A172 (cell line): ENCODE measurements at places on chromosomes 3 and 15. TPM values are rescaled to one million over a fixed set of nuclear protein-coding genes. Genes with fewer than 3 reads are reported as not detected.

BSN gene
- 0.10 and 0.12 TPM in 2 replicates for total RNA-seq

ZNF774 gene
- 1.8 and 8.3 TPM in 2 replicates for total RNA-seq

EPHA6 gene
- total RNA-seq: not detected in 2 replicates

CKMT1A gene
- not detected in 2 replicates for total RNA-seq

THRB gene
- total RNA-seq: not detected in 2 replicates

LYZL4 gene
- total RNA-seq: not detected in 2 replicates

SEMA5B gene
- not detected in 2 replicates for total RNA-seq

ACKR2 gene
- not detected in 2 replicates for total RNA-seq

IGSF10 gene
- total RNA-seq: 0.31 and 1.3 TPM in 2 replicates

GRK7 gene
- total RNA-seq: not detected in 2 replicates

MNS1 gene
- 7.8 and 9.3 TPM in 2 replicates for total RNA-seq

SERINC4 gene
- not detected in 2 replicates for total RNA-seq

ANKRD63 gene
- total RNA-seq: not detected in 2 replicates

SST gene
- total RNA-seq: not detected in 2 replicates

TICRR gene
- 6.4 and 7.0 TPM in 2 replicates for total RNA-seq

CTXN2 gene
- total RNA-seq: 0.05 TPM in 1 of 2 replicates, not detected in the other

SLC22A13 gene
- not detected in 2 replicates for total RNA-seq

DNA sequence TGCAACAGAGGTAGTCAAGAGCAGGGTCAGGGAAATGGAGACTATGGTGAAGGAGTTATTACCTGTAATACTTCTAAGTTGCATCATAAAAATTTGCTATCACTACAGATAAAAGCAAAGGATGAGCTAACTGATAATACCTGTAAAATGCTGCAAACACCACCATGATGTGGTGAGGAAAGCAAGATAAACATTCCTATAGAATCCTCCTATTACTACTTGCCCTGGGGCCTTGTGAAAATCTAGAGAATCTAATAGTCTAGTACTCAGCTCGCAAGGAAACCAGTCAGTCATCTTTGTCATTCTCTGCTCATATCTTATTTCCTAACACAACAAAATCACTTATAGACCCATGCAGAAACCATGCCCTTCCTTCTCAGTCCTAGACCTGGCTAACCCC lies 899.8 kb downstream of the FHIT start:
- DNase-seq: no peak

DNA sequence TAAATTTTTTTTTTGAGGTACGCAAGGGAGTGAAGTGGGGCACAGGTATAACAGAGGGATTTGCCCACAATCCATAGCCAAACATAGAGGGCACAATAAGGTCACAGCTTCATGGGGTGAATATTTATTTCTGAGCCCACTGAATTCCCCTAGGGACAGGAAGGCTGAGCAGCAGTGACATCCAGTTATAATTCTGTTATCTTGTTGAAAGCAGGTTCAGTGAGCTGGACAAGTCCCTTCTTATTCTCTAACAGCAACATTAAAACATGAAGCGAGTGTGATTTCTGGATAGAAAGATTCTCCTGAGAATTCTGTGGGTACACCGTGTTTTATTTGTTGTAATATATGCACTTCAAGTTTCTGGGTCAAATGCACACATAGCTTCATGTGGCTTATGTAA lies 538.2 kb downstream of the NAALADL2 start:
- no peak for DNase-seq

DNA sequence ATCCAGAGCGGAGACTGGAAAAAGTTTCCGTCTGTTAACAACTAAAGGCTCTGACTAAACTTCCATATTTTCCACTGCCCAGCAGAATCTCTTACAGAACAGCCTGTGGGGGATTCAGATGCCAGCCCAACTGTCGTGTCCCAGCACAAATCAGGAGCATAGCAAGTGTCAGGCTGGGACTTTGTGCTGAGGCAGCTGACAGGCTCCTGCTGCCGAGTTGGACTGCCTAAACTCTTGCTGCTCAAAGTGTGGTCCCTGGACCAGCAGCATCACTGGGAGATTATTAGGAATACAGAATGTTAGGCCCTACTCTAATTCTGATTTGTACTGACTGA lies 31.2 kb upstream of the CMTM7 start:
- no peak for DNase-seq

- no peak for DNase-seq
Observed at GRCh38 chr15:43190178-43190577, 5.0 kb downstream of the CCNDBP1 start.

- DNase-seq: peak; percentile 39
Observed at GRCh38 chr3:194879991-194880939, 194.6 kb downstream of the FAM43A start.

GRCh38 chr15:88006146-88006545 lies 250.4 kb downstream of the NTRK3 start:
- no peak for DNase-seq

- DNase-seq: no peak
Observed at GRCh38 chr3:99418709-99419108, 219.7 kb upstream of the COL8A1 start.

- no peak for DNase-seq
Observed at GRCh38 chr3:193729088-193729465, 136.1 kb downstream of the OPA1 start.

DNA sequence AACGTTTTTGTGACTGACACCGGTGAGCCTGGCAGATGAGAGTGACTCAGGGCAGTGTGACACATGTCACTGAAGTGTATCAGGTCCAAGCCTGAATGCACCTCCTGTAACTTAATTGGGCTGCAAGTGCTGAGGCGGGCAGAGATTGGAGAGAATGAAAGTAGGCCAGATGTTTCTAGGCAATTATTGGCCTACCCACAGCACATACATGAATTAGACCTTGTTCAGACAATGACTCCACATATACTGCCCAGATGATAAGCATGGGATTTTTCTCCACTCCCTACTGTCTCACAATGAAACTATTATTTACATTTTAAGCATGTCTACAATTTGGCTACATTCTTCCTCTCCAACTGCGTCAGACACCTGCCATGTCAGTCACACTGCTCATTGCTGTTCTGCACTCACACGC lies 187.3 kb upstream of the ZNF385D start:
- no peak for DNase-seq

GRCh38 chr15:25230442-25230841 lies 208.4 kb downstream of the UBE3A start:
- DNase-seq: no peak

- peak; percentile 89 for DNase-seq
Observed at GRCh38 chr3:153130312-153130977, 31.6 kb upstream of the RAP2B start.

- no peak for DNase-seq
Observed at GRCh38 chr15:75022783-75023180, 608 bp upstream of the PPCDC start.

- no peak for DNase-seq
Observed at GRCh38 chr3:170528726-170529125, 57.1 kb downstream of the SLC7A14 start.

GRCh38 chr3:197398286-197398878 lies 100.0 kb upstream of the DLG1 start:
- DNase-seq: no peak

GRCh38 chr3:114848082-114848481 lies 299.0 kb downstream of the ZBTB20 start:
- DNase-seq: no peak

DNA sequence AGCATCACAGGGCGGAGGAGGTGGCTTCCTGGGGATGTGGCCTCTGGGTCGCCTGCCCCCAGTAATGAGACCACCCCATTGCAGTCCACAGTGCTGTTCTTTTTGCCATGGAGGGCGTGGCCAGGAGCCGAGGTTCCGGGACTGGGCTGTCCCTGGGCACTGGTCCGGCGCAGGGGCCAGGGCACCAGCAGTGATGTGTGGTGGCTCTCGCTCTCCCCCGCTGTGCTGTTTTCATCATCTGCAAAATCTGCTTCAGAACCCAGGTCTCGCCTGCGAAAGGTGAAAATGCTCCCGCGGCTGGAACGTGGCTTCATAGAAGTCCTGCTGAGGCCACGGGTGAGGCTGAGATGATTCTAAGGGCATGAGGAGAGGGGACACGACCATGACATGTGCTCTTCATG lies 45.8 kb downstream of the SCN5A start:
- no peak for DNase-seq

GRCh38 chr15:42203891-42204290 lies 4.2 kb downstream of the VPS39 start:
- DNase-seq: no peak

GRCh38 chr3:23916152-23916885 lies 471 bp downstream of the NKIRAS1 start:
- DNase-seq: no peak

GRCh38 chr3:176354843-176355242 lies 842.4 kb downstream of the TBL1XR1 start:
- DNase-seq: no peak

- DNase-seq: no peak
Observed at GRCh38 chr3:194244167-194244566, 107.0 kb downstream of the CPN2 start.

GRCh38 chr3:13715167-13715954 lies 164.5 kb downstream of the WNT7A start:
- no peak for DNase-seq

- DNase-seq: no peak
Observed at GRCh38 chr15:70530503-70530902, 232.9 kb downstream of the UACA start.

- DNase-seq: peak; percentile 92
Observed at GRCh38 chr3:189457201-189457607, 174.0 kb upstream of the TP63 start.

- DNase-seq: no peak
Observed at GRCh38 chr3:58679446-58679845, 12.9 kb upstream of the FAM3D start.

DNA sequence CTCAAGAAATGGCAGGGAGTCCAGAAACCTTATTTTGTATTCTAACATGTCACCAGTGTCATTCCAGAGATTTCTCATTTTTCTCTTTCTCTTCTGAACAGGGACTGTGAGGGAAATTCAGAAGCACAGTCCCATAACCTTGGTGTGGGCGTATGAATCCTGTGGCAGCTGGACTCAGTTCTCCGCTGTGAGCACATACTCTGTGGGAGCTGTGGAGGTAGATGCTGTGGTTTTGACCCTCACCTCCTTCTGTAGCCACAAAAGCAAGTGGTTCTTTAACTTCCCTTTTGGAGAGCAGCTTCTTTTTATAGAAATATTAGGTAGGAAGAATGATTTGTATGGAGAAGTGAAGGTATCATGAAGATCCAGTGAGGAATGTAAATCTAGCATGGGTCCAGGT lies 13.4 kb downstream of the TMEM207 start:
- no peak for DNase-seq

GRCh38 chr3:143158014-143158988 lies 38.7 kb downstream of the CHST2 start:
- DNase-seq: no peak
